Breast epithelium (tissue), 4 donors: ENCODE measurements at places on chromosomes 1 and 21. TPM values are rescaled to one million over a fixed set of nuclear protein-coding genes. Genes with fewer than 3 reads are reported as not detected.

FAM89A gene
- total RNA-seq: 39.0 TPM

OR2M3 gene
- total RNA-seq: not detected

WNT2B gene
- total RNA-seq: 6.1 TPM

- DNase-seq: no peak
- no peaks in the 10 kb centered on the region for H3K36me3 ChIP-seq
- no peaks in the 10 kb centered on the region for H3K27me3 ChIP-seq
Measured at GRCh38 chr1:34549199-34549598, 205.6 kb upstream of the GJB5 start.

DNA sequence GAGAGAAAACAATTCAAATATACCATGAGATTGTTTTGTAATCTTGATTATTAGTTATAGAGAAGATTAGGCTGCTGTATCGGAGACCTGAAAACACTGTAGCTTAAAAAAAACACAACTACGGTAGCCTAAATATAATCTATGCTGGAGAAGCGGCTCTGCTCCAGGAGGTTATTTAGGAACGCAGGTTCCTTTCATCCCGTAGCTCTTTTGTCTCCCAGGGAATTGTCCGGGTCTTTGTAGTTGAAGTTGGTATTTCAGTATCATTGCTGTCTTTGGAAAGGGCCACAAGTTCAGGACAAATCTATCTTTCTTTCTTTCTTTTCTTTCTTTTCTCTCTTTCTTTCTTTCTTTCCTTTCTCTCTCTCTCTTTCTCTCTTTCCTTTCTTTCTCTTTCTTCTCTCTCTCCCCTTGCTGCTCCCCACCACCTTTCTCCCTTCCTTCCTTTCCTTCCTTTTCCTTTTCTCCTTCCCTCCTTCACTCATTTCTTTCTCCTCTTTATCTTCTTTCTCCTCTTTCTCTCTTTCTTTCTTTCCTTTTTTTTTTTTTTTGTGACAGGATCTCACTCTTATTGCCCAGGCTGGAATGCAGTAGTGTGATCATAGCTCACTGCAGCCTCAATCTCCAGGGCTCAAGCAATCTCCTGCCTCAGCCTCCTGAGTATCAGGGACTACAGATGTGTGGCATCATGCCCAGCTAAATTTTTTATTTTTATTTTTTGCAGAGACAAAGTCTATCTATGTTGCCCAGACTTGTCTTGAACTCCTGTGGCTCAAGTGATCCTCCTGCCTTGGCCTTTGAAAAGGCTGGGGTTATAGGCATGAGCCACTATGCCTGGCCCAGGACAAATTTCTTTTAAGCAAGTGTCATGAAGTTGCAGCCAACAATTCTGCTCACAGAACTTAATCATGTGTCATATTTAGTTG is 10.9 kb upstream of the NFIA start:
- no peak overlapping the region for H3K27ac ChIP-seq
- no peak overlapping the region for H3K4me3 ChIP-seq
- no peaks in the 10 kb centered on the region for H3K36me3 ChIP-seq
